ENCODE measurements at places on chromosomes 11 and 22. TPM values are rescaled to one million over a fixed set of nuclear protein-coding genes. Genes with fewer than 3 reads are reported as not detected.

GRCh38 chr11:44314733-44315132, 4.8 kb upstream of the ALX4 start:
- no peak for DNase-seq

GRCh38 chr11:70601861-70602538, 203.7 kb downstream of the CTTN start:
- no peak for DNase-seq

The SLC22A9 gene
- total RNA-seq = not detected

The C11orf21 gene
- total RNA-seq = not detected

The IRAG1 gene
- total RNA-seq = 0.08 TPM

GRCh38 chr11:102927624-102927990, 27.9 kb downstream of the MMP13 start:
- no peak for DNase-seq

- no peak for DNase-seq
Observed at GRCh38 chr22:27612115-27612514, 189.4 kb downstream of the MN1 start.

The PPME1 gene
- 47.9 TPM for total RNA-seq

DNA sequence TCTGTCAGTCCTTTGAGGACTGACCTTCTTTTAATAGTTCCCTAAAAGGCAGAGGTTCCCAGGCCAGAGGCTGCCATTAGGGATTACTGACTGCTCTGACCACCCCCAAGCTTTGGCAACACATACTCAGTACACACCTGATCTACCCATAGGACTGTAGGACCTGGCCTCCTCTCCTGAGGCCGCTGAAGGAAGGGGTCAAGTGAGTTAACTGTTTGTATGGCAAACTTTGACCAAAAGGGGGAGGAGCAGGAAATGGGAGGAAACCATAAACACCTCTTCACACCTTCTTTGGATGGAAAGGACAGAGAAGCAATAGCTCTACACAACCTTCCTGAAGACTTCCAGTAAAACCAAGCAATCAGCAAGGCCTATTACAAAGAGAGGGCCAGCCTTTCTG, 104.0 kb downstream of the APOL5 start:
- no peak for DNase-seq

The CDC42EP2 gene
- total RNA-seq = 1.2 TPM

The NTM gene
- total RNA-seq = 0.95 TPM

The CRACR2B gene
- total RNA-seq = not detected

DNA sequence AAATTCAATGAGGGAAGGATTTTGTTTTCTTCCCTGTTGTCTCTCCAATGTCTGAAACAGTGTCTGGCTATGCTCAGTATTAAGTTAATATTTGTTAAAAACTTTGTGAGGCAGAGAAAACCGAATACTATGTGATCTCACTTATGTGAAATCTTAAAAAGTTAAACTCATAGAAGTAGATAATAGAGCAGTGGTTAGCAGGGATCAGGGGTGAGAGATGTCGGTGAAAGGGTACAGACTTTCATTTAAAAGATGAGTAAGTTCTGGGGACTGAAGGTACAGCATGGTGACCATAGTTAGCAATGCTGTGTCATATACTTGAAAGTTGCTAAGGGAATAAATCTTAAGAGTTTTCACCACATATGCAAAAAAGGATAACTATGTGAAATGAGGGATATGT, 244.6 kb downstream of the AASDHPPT start:
- DNase-seq = no peak

DNA sequence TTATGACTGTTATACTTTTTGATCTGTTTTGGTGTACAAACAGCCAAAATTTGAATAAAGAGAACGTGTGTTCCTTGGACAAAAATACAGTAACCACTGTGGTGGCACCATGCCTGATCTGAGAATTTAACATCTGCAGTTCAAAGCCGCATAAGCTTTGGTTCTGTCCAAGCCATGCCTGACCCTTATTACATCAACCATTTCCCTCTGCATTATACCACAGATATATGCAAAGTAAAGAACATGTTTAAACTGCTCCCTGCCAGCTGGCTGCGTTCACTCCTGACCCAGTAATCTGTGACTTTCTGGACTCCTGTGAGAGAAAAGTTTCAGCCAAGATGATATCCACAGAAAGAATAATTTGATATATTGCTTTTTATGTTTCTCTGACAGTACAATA, 890.5 kb upstream of the ANO3 start:
- DNase-seq = no peak

DNA sequence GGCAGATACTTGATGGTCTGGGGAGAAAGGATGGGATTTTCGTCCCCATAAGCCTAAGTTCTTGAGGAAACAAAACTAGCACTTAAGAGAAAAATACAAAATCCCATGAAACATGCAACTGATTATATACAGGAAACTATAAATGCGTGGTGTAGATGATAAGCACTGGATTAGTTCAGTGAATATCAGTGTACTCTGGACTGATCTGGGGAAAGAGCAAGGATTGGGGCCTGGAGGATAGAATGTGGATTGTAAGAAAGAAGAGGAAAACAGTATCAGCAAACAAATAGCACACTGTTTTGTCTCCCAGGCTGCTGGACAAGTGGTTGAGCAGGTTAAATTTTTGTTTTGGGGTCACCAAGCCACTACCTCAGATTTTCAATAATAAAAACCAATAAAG, 49.8 kb downstream of the DCUN1D5 start:
- DNase-seq = no peak

GRCh38 chr11:110866081-110866480, 153.8 kb upstream of the ARHGAP20 start:
- no peak for DNase-seq

DNA sequence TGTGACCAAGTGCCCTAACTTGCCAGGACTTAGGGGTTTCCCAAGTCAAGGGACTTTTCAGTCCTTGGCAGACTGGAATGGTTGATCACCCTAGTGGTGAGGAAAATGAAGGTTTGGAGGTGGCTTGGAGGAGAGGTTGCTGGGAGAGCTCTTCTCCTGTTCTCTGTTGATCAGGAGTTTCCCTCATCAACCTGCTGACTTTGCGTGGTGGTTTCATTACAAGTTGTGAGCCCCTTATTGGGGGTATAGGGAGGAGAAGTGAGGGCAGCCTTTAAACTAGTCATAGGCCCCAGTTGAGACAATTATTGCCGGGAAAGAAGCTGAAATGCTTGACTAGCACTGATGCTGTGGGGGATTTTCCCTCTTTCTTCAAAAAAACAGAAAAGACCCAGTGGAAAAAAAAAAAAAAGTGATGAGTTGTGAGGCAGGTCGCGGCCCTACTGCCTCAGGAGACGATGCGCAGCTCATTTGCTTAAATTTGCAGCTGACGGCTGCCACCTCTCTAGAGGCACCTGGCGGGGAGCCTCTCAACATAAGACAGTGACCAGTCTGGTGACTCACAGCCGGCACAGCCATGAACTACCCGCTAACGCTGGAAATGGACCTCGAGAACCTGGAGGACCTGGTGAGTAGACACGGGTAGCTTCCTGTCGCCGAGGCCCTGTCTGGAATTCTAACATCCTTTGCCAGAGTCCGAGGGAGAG, at the start of gene CXCR5:
Gene CXCR5 (plus strand): TSS at position 525 of the 704 bp plus-strand sequence. CDS start 50 bp downstream, at position 575.
- DNase-seq = no peak

The OR52A1 gene
- total RNA-seq = not detected

The GAL3ST3 gene
- not detected for total RNA-seq

GRCh38 chr11:63766531-63767235, 1.9 kb downstream of the ZFTA start:
- no peak for DNase-seq

GRCh38 chr22:20953668-20954500, 13.2 kb upstream of the AIFM3 start:
- no peak for DNase-seq

- no peak for DNase-seq
Observed at GRCh38 chr22:48431014-48431413, 1396.7 kb downstream of the BRD1 start.

GRCh38 chr22:48936391-48936790, 891.3 kb downstream of the BRD1 start:
- no peak for DNase-seq

Data from SK-MEL-5 (cell line).